Thoracic aorta (tissue), 2 donors: ENCODE measurements at places on chromosomes 12 and 14. TPM values are rescaled to one million over a fixed set of nuclear protein-coding genes. Genes with fewer than 3 reads are reported as not detected.

The BMP4 gene
- 26.9 TPM for total RNA-seq

The STYX gene
- total RNA-seq, result 19.3 TPM

DNA sequence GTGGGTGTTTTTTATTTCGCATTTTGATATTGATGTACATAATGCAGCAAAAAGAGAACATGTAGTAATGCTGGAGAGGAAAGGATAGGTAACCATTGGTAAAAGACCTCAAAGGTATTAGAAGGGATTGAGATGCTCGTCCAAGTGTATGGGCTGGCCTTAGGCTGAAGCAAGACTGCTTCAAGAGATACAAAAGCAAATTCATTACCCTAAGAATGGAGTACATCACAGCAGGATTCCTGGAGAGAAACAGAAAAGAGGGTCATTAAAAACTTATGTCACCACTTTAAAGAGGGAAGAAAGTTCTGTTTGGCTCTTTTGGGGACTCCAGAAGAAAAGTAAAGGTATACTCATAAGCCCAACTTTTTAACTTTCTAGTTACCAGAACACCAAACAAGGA, 420.5 kb downstream of the ZFP36L1 start:
- H3K4me3 ChIP-seq, result no peak overlapping the region
- H3K36me3 ChIP-seq, result no peaks in the 10 kb centered on the region
- H3K4me1 ChIP-seq, result peaks cover 12% of the 10 kb centered on the region
- no peak overlapping the region for H3K27ac ChIP-seq
- DNase-seq, result no peak
- H3K27me3 ChIP-seq, result no peaks in the 10 kb centered on the region

DNA sequence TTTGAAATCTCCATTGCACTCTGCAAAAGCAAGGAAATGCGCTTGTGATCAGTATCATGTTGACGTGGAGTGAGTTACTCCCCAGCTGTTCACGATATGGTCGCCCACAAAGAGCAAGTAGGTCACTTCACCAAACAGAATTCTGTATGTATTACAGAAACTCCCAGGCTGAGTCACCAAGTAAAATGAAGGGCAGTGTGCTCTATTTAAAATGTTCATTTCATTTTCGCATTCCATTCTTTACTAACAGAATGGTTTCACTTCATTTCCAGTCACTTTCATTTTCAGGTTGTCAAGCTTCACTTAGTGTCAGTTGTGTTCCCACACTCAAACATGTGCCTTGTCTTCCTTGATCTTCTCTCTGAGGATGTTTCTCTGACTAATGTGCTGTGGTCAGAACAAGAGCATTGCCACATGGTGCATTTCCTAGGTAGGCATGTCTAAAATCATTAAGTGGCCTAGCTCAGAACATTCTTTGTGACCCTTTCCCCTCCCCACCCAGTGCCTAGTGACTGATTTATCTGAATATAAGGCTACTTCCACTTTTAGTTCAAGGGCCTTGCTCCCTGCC, 391.2 kb downstream of the RAD51B start:
- H3K4me3 ChIP-seq, result peak overlapping the region; percentile 37
- no peak for DNase-seq
- peak overlapping the region; percentile 61 for H3K27ac ChIP-seq
- H3K27me3 ChIP-seq, result no peaks in the 10 kb centered on the region
- H3K4me1 ChIP-seq, result peaks cover 56% of the 10 kb centered on the region

DNA sequence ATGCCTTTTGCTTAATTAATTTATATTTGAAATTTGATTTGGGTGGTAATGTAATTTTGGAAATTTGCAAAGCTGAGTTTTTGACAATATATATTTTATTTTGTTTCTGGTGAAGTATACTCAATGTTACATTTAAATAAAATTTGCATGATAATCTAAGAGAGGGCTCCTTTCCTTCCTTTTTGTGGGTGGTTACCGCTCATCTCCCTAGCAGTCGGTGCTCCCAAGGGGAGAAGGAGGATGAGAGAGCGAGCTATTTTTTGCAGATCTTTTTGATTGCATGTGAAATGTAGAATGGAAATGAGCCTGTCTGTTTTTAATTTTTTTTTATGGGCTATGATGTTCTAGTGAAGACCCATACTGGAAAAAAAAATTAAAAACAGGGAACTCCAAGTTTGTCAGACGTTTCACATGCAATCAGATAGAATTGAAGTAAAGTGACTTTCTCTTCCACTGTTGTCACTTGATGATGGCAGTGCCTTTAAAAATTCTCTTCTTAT, 39.8 kb downstream of the MSRB3 start:
- H3K36me3 ChIP-seq, result no peaks in the 10 kb centered on the region
- H3K27me3 ChIP-seq, result no peaks in the 10 kb centered on the region
- no peak for DNase-seq
- H3K27ac ChIP-seq, result no peak overlapping the region
- H3K4me3 ChIP-seq, result no peak overlapping the region

DNA sequence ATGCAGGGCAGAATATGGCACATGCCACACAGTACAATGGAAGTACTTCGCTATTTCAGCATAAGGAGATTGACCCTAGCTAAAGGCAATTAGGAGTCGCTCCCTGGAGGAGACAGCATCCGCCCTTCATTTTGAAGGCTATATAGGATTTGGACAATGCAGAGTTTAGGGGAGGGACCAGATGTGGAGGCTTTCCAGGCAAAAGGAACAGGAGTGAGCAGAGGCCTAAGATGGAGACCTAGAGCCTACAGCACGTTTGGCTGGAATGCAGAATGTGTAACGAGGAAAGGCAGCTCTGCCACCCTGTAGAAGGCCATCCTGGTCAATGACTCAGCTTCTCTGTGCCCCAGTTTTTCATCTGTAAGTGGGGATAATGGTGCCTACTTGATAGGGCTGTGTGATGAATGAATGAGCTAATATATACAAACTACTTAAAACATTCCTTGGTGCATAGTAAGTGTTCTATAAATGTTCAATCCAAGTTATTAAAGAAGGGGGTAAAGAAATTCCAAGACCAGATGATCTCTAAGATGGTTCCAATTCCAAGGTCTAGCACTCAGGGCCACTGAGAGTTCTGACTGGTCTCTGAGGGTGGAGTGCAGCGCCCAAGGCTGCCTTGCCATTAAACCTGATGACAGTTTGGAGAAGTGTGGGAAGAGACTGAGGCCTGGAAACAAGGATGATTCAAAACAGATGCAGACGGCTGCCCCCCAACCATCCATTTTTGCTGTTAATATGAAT, 54.3 kb upstream of the FRMD6 start:
- DNase-seq, result no peak
- H3K27me3 ChIP-seq, result no peaks in the 10 kb centered on the region
- no peaks in the 10 kb centered on the region for H3K36me3 ChIP-seq

DNA sequence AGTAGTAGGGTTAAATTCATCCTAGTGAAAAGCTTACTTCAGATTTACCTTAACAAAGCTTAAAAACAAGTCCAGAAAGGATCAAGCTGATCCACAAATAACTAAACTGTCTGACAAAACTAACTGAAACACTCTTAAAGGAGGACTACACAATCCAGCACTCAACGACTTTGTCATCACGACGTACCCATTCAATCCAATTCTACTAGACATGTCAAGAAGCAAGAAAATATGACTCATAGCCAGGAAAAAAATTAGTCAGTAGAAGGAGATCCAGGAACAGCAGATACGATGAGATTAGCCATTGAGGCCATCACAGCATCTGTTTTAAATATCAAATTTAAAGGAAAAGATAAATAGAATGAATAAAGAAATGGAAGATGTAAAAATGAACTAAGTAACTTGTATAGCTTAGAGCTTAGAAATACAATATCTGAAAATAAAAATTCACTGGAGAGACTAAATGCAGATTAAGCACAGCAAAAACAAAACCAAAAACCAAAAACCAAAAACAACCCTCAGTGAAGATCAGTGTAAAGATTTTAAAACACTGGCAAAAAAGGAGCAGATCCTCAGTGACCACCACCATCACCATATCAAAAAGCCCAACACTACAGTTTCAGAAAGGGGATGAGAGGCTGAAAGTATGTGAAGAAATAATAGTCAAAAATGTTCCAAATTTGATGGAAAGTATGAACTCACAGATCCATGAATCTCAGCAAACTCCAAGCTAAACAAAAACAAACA, 95.0 kb upstream of the CCND2 start:
- no peak overlapping the region for H3K4me3 ChIP-seq
- DNase-seq, result no peak
- no peaks in the 10 kb centered on the region for H3K27me3 ChIP-seq
- H3K36me3 ChIP-seq, result no peaks in the 10 kb centered on the region

DNA sequence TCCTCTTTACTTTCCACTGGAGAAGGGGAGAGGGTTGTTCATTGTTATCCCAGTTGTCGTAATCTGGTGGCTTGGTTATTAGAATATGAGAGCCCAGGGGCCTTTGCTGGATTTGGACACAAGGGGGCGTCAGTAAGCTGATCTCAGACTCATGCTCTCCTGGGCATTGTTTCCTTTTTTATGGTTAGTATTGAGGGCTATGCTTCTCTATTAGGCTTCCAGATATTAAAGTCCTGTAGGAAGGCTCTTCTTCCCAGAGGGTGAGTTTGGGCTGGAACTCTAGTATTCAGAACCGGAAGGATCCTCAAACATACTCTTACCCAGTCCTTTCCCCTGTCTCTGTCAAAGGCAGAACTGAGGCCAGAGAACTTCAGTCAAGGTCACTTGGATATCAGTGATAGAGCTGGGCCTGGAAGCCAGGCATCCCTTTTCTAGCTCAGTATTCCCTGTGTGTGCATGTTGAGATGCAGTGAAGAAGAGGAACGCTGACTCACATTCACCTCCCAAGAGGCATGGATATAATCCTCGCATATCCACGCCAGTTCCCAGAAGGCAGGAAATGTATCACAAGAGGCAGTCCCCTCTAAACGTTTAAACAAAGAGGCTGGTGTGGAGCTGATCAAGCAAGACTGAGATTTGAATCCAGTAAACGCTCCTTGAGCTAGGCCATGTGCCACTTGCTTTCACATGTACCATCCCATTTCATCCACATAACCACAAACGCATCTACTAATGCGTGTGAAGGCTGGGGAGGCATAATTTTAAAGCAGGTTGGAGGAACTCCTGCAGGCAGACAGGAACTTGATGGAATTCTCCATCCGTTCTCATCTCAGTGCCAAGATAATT, 41.6 kb downstream of the UBE3B start:
- H3K4me1 ChIP-seq, result no peaks in the 10 kb centered on the region
- H3K27ac ChIP-seq, result no peak overlapping the region
- H3K36me3 ChIP-seq, result peaks cover 60% of the 10 kb centered on the region
- no peak for DNase-seq
- no peaks in the 10 kb centered on the region for H3K27me3 ChIP-seq

GRCh38 chr14:33016613-33017012, 77.9 kb downstream of the NPAS3 start:
- H3K36me3 ChIP-seq, result no peaks in the 10 kb centered on the region
- DNase-seq, result no peak
- no peak overlapping the region for H3K4me3 ChIP-seq
- H3K27me3 ChIP-seq, result no peaks in the 10 kb centered on the region
